Uterus (tissue), 4 donors: ENCODE measurements at places on chromosomes 7 and 10. TPM values are rescaled to one million over a fixed set of nuclear protein-coding genes. Genes with fewer than 3 reads are reported as not detected.

GRCh38 chr10:45454262-45454661 is 80.2 kb downstream of the ALOX5 start:
- DNase-seq, result no peak

The TAS2R38 gene
- not detected for total RNA-seq

DNA sequence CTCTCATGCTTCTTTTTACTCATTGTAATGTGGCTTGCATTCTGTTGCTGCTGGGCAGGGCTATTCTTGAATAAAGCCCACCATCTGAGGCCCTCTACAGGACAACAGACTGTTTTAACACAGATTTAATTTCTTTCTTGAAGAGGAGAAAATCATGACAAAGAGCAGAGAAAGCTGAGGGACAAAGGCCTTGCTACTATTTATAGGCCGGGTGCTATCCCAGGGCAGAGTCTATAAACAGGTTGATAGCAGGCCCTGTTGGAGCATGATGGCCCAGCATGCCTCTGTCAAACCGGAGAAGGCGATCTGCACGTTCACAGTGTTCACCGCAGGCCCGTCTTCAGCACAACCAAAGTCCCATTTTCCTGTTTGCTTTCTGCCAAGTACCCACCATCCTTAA is 3.0 kb downstream of the VIPR2 start:
- DNase-seq, result no peak

GRCh38 chr10:101856626-101857025 is 13.0 kb upstream of the KCNIP2 start:
- no peak for DNase-seq

GRCh38 chr10:28734938-28735759 is 57.8 kb downstream of the BAMBI start:
- DNase-seq, result peak; percentile 28

The AQP1 gene
- total RNA-seq, result 69.6 TPM

The PKD2L1 gene
- not detected for total RNA-seq

The MRC1 gene
- 51.8 TPM for total RNA-seq

GRCh38 chr10:5517546-5517945 is 7.2 kb upstream of the CALML3 start:
- DNase-seq, result no peak

DNA sequence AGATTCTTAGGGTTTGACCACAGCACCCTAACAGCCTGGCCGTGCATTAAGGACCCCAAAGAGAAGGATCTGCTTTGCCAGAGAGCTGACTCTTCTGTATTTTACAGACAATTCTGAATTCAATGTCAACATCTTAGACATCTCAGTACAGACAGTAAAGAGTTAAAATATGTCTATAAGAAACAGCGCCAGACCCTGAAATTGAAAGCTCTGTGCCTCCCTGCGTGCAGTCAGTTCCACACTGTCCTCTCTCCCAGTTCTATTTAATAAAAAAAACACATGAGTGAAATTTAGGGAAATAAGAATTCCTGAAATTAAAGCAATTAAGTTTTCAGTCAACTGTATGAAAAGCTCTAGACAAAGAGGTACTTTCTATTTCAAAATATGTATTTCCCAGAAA is 45.1 kb downstream of the MET start:
- DNase-seq, result no peak

DNA sequence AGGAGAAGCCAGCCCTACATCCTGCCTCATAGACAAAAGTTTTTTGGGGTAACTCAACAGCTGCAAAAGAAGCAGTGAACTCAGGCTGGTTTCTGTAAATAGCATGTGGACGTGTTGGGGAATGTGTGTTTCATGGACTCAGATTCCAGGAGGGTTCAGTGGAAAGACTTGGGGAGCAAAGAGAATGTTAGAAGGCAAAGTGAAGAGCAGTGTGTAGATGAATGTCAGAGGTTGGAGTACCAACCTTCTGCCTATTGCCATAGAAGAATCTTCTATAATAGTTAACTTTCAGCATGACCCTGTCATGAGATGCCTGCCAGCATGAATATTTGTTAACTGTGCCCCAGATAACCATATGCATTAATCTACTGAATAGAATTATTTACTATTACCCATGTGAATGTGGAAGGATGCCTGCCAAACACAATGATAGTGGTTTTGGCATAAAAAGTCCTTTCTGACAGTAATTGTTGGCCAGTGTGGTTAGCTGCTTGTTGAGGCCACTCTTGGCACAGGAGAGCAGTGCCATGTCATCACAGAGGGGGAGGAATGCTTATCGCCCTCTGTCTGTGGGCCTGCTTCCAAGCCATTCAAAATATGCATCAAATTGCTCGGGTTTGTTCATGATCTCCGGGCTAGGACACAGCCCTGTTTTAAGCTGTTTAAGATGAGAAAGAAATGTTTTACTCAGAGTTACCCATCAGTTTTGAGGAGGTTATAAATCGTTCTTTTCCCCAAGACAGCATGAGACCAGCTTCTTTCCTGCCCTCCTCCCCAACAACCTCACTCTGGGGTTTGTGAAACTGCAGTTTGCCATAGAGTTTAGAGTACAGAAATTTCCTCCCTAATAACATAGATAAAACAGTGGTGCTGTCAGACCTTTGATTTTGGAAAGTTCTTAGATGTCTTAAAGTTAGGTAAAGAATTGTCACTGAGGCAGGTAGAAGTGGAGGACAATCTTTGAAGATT is 165.3 kb downstream of the WNT2 start:
- peak; percentile 44 for DNase-seq

GRCh38 chr7:47609803-47610452 is 28.0 kb upstream of the TNS3 start:
- DNase-seq, result peak; percentile 81

- DNase-seq, result no peak
These were observed 579.8 kb downstream of the PARD3 start for GRCh38 chr10:34235164-34235832.

GRCh38 chr7:30469303-30469702 is 9.3 kb downstream of the NOD1 start:
- peak; percentile 82 for DNase-seq

- DNase-seq, result no peak
These were observed 144.0 kb upstream of the ASAH2 start for GRCh38 chr10:50395271-50395670.

GRCh38 chr7:44875241-44875640 is 10.1 kb downstream of the PURB start:
- DNase-seq, result no peak

GRCh38 chr7:111006040-111006439 is 84.9 kb upstream of the LRRN3 start:
- DNase-seq, result no peak

GRCh38 chr10:88256013-88256680 is 327.0 kb downstream of the RNLS start:
- DNase-seq, result peak; percentile 72

The GPR141 gene
- total RNA-seq, result not detected

DNA sequence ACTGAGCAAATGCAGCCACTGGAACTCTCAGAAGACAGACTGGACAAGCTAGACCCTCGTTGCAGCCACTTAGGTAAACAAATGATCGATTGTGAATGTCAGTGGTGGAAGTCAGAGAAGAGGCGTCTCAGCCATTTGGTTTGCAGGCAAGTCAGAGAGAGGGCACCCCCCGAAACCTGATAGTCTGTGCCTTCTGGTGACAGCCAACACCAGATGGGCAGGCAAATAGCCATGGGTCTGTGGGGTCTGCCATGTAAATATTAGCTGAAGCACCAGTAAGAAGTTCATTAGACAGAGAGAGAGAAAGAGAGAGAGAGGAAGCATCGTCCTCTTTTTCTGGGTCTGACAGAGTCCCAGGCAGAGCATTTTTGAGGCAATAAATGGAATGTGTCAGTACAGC is 5.4 kb downstream of the PPP1R17 start:
- no peak for DNase-seq

The TAS2R41 gene
- total RNA-seq, result not detected

DNA sequence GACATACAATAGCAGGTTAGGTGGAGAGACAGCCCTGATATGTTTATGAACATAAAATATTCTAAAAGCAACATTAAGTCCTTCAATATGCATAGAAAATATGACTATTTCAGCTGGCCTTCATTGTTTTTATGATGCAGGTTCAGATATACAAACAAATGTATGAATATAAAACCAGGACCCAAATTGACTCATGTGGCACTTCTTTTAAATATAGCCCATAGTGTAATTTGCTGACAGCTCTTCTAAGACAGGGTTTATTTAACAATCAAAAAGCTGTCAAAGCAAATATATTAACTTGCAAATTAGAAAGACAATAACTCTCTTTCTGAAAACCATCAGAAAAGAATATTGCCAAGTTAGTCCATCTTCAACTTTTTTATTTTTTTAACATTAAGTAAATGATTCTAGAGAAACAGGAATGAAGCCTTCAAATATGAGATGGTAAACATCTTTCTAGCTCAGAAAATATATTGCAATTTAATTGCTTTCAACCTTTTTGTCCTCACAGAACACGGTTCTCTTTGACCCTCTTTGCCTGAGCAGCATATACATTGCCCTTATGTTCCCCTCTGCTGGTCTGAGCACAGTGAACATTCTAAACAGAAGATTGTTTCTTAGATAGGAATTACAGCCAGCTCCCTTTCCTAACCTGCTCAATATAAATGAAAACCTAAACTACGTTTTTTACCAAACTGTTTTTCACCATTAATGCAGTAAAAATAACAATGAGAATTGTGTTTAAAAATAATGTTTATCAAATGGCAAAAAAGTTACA is 82.8 kb downstream of the CACNA2D1 start:
- no peak for DNase-seq

The UTF1 gene
- not detected for total RNA-seq

The PIP gene
- not detected for total RNA-seq

DNA sequence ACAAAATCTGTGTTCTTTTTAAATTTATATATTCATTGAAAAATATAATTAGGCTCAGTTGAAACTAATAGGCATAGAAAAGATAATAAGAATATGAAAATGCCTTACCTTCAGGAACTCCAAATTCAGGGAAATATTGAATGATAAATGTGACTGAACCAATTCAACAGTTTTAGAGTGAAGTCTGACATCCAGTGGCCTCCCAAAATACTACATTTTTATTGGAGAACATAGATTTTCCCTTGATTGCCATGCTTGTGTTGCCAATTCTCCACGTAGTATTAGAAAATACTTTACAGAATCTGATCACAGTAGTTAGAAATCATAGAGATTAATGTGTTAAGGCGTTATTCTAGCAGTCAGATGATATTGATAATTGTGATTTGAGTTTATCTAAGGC is 1246.7 kb downstream of the GATA3 start:
- no peak for DNase-seq

DNA sequence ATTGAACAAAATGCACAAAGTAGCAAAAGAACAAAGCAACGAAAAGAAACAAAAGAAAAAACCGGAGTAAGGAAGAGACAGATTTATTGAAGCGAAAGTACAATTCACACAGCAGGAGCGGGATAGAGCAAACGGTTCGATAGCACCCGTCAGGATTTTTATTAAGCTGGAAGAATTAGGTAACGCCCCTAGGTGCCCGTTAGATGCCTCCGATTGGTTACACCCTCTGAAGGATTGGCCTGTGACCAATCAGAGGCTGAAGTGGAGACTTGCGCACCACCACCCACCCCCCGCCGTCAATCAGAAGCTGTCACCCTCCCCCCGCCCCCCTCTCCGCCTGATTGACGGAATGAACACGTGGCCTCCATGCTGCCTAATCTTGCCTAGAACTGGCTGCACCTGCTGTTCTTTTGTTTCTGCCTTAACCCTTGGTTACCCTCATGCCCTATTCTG is 16.8 kb downstream of the OCM2 start:
- DNase-seq, result no peak

DNA sequence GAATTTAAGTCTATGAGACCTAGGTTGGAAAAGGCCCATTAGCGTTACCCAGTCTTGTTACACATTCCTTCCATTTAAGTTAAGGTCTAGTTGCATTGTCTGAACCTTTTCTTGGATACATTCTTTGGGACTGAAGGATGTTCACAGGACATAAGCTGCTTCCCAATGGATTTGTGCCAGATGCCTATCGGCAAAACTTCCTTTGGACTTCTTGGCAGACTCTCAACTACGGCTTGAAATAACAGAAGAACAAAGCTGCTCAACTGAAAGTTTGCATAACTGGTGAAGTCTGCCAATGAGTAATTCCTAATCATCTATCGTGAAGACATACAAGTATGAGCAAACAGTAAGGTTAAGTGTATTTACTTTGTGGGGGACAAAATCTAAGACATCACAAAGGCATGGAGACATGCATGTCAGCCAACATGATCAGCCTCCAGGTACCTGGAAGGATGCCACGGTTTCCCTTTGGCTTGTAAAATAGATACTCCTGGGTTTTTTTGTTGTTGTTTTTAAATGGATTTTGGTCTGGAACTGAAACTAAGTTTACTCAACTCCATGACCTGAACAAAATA is 35.4 kb downstream of the MALSU1 start:
- DNase-seq, result no peak

The GIMAP1 gene
- 7.4 TPM for total RNA-seq

DNA sequence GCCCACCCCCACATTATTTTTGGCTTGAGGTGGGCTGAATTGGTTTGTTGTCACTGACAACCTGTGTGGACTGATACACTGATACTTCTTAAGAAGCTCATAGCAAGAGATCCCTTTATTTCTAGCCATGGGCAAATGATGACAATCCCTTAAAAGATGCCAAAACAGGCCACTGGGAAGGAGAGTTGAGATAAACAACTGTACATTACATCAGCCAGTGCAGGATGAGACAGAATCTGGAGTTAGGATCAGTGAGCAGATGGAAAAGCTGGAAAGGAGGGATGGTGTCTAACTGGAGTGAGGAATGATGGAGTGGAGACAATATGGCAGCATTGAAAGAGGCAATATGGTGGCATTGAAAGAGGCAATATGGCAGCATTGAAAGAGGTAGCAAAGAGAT is 195.9 kb upstream of the LYZL2 start:
- DNase-seq, result no peak

The DCLRE1C gene
- total RNA-seq, result 10.5 TPM
